ENCODE measurements at places on chromosomes 11 and 22.

- no peak for DNase-seq
Observed at GRCh38 chr22:49749885-49750510, 77.7 kb downstream of the BRD1 start.

- DNase-seq: peak; percentile 11
Observed at GRCh38 chr11:104870910-104871309, 27.4 kb downstream of the CASP12 start.

DNA sequence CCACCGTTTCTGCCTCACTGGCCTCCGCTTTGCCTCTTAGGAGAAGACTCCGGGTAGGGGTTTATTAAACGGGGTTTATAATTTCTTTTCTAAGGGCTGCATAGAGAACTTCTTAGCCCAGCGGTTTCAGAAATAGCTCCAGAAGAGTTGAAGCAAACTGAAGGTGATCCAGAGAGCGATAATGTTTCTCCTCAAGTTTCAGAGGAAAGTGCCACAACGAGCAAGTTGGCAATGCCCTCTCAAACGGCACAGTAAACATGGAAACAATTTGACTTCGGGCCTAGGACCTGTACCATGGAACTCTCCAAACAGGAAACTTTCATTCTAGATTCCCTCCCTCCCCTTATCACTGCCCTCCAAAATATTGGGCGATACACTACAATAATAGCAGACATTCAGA lies 1.0 kb downstream of the ADSL start:
- no peak for DNase-seq

DNA sequence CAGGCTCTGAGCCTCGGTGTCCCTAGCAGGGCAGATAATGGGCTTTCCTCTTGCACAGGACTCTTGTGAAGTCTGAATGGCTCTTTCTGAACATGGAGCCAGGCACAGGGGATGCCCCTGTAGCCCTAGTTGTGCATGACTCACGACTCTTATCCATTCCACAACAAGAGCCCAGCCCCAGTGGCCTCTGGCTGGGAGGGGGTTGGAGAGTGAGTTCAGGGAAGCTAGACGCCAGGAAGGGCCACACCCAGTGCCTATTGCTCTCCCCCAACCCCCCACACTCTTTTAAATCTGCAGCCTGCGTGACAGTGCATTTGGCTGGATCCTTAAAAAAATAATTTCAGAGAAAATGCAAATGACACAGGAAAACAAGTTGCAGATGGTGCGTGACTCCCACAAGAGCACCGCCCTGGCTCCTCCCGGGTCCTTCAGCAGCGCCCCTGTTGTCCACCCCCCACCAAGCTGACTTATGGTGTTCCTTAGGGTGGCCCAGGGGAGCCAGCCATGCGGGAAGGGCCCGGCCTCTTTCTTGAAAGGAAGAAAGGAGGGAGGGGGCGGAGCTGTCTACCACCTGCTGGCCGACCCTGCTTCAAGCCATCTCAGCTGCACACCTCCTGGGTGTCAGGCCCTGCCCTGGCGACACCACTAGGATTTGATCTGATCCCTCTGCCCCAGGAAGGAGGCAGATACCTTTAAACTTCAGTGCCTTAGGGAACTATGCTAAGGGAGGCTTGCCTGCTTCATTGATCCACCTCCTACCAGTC lies 74.7 kb downstream of the MN1 start:
- DNase-seq: peak; percentile 99

GRCh38 chr11:95793116-95793515 lies 2.8 kb downstream of the CEP57 start:
- DNase-seq: no peak

- no peak for DNase-seq
Observed at GRCh38 chr11:45158210-45158731, 11.8 kb downstream of the PRDM11 start.

GRCh38 chr22:17823226-17823625 lies 49.0 kb upstream of the BID start:
- no peak for DNase-seq

DNA sequence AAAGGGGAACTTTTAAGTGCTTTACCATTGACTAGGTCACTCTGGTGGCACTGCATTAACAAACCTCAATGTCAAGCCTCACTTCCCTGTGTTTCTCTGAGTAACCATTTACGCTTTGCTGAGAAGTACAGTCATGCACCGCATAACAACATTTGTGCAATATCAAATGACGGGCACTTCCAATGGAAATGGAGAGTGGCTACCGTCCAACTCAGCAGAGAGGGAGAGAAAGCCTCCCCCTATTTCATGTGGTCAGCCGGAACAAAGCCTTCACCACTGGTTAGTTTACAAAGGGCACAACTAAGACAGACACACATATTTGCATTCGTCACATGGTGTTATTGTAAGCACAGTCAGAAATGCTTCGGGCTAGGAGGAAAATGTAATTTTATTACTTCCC lies 117.3 kb downstream of the RASSF10 start:
- peak; percentile 54 for DNase-seq

DNA sequence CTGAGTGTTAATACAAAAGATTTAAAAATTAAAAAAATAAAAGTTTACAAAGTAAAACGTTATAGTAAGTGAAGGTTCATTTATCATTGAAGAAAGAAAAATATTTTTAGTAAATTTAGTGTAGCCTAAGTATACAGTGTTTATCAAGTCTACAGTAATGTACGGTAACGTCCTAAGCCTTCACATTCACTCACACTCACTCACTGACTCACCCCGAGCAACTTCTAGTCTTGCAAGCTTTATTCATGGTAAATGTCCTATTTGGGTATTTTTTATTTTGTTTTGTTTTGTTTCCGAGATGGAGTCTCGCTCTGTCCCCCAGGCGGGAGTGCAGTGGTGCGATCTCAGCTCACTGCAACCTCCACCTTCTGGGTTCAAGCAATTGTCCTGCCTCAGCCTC lies 8.8 kb downstream of the CASTOR1 start:
- DNase-seq: no peak

GRCh38 chr11:4983841-4984240 lies 10.8 kb upstream of the OR51L1 start:
- DNase-seq: no peak

DNA sequence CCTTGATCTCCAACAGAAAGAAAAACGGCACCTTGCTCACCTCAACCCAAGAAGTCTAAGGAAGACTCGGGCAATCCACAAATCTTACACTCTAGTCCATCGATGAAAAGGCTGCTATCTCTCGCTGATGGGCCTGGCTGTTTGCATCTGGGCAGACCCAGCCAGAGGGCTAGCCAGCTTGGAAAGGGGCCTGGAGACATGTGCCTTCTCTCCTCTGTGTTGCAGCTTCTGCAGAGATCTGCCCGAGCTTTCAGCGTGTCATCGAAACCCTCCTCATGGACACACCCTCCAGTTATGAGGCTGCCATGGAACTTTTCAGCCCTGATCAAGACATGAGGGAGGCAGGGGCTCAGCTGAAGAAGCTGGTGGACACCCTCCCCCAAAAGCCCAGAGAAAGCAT lies 3.2 kb downstream of the SCGB1A1 start:
- no peak for DNase-seq

DNA sequence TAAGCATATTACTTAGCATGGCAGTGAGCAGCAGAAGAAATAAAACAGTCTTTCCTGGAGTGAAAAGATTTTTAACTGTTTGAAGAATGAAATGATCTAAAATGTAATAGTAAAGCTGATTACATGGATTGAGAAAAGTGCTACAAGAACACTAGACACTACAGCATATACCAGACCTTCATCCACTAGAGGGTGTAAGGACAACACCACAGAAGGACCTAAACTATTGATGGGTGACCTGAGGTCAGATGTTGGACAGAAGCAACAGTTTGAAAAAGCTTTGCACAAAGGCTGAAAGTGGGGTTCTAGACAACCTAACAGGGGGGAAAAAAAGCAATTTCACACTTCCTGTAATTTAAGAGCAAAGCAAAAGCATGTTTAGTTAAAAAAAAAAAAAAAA lies 97.7 kb downstream of the RBFOX2 start:
- DNase-seq: peak; percentile 76

DNA sequence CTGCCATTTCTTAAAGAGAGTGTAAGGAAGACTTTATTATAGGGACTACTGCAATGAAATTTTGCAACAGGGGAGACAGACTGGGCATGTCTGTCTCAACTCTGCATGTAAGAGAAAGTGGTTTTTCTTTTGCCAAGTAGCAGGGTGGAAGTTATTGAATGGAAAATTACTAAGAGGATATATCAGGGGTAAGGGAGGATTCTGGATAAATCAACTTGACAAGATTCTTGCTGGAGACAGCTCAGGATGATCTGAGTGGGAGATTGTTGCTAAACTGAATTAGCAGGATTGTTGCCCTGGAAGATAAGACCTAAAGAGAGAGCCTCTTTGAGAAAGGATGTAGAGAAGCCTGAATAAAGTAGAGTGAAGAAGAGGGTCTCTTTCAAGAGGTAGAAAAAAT lies 145.8 kb downstream of the LUZP2 start:
- no peak for DNase-seq

DNA sequence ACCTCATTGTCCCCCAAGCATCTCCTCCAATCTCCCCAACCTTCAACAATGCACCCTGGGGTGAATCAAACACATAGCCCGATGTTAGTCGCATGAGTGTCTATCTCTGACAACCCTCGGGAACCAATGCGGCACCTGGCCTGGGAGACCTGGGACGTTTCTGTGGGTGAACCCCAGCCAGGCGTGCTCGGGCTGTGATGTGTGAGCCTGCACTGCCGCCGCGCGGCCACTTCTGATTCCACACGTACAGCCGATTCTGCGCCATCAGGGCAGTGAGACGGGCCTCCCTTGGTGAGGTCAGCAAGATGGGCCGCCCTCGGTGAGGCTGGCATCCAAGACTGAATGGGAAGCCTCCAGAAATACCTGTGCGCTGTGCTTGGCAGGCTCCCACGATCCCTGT lies 5.2 kb upstream of the H19 start:
- no peak for DNase-seq

DNA sequence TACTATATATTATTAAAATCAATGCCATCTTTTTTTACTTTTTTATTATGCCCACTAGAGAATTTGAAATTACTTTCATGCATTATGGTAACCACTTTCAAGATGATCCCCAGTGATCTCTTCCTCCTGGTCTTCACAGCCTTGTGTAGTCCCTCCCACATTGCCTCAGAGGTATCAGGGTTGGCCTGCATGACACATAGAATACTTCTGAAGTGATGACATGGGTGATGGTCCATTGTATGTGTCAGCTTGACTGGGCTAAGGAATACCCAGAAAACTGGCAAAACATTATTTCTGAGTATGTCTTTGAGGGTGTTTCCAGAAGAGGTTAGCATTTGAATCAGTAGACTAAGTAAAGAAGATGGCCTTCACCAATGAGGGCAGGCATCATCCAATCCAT lies 14.2 kb upstream of the ISX start:
- DNase-seq: no peak

GRCh38 chr22:29569011-29569678 lies 11.8 kb downstream of the NIPSNAP1 start:
- DNase-seq: no peak

DNA sequence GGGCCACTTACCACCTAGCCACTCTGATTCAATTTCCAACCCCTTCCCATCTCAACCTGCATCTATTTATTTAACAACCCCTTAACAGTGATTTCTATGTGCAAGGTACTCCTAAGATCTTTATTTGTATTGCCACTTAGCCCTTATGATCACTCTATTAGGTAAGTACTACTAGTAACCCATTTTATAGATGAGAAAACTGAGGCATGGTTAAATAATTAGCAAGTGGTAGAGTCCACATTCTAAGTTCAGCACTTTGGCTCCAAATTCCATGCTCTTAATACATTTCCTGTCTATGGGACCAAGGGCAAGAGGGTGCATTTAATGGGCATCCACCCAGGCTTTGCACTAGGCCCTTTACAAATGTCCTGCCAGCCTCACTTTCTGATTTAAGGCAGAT lies 38.1 kb upstream of the CSNK2A3 start:
- no peak for DNase-seq

DNA sequence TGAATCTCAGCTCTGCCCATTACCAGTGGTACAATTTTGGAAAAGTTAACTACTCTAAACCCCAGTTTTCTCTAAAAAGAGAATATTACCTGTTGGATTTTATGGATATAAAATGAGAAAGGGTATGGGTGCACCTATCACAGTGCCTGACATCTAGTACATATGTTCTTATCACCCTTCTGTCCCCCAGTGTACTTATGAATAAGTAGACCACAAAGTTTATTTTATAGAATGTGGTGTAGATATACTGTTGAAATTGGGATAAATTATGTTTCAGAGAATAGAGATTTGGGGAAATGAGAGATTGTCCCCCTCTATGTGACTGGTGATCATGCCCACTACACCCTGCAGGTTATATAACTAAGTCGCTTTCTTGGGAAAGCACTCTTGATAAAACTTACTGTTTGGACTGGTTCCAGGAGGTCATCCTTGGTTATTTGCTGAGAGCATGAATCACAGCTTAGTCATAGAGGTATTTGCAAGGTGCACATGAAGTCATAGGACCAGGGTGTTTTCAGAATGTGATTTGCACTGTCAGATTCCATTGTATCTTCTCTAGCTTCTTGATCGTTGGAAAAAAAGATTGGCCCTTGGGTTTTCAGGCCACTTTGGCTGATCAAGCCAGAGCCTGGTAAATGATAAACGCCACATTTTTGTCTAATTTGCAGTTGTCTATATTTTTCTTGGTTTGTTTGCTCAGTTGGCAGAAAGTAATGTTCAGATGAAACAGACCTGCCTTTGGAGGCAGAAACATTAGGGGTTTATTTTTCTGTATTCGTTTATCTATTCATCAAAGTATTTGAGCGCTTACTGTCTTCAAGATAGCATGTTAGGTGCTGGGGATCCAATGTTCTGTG lies 21.3 kb downstream of the STX3 start:
- peak; percentile 23 for DNase-seq

- DNase-seq: peak; percentile 32
Observed at GRCh38 chr11:115170133-115170815, 333.9 kb downstream of the CADM1 start.

GRCh38 chr11:78646564-78647185 lies 72.0 kb upstream of the NARS2 start:
- DNase-seq: peak; percentile 24

GRCh38 chr11:1152316-1153104 lies 5.2 kb upstream of the MUC5AC start:
- DNase-seq: peak; percentile 36

GRCh38 chr11:124329787-124330478 lies 9.9 kb upstream of the OR8D2 start:
- DNase-seq: no peak

DNA sequence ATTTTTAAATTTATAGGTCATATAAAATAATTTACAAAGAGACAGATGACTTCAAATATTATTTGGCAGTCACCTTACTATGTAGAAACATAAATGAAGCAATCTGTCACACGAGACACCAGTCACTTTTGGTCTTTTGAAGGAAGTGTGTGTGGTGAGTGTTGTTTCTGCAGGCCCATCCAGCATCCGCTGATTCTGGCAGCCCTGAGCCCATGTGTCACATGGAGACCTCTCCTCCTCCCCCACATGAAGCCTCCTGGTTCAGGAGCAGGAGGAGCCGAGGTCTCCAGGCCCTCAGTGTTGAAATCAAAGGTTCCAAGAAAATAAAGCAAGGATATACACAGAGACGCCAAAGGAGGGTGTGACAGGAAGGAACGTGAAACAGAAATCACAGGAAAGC lies 60.1 kb downstream of the ARFGAP3 start:
- no peak for DNase-seq

- no peak for DNase-seq
Observed at GRCh38 chr22:47808886-47809620, 1046.6 kb downstream of the TBC1D22A start.

Measured in fibroblast of skin of back (primary cell).